A549 treated with CpdA at 1 μM for 4 hours (cell line): ENCODE measurements at places on chromosomes 12 and 14. TPM values are rescaled to one million over a fixed set of nuclear protein-coding genes. Genes with fewer than 3 reads are reported as not detected.

The SERPINA9 gene
- total RNA-seq, result 0.03 TPM in 1 of 5 replicates, not detected in the others

The KRT8 gene
- 2,787 to 3,378 TPM (median 3,286 TPM) in 5 replicates for total RNA-seq

The GPRC5A gene
- total RNA-seq, result 324 to 465 TPM (median 429 TPM) in 5 replicates

The SLC38A4 gene
- not detected in 5 replicates for total RNA-seq

The NFE2 gene
- 0.09 to 0.24 TPM (median 0.14 TPM) in 4 of 5 replicates, not detected in the other for total RNA-seq

The KLHL33 gene
- total RNA-seq, result 0.01 TPM in 1 of 5 replicates, not detected in the others

The FAM181A gene
- not detected in 5 replicates for total RNA-seq

The CARMIL3 gene
- 0.38 to 0.56 TPM (median 0.45 TPM) in 5 replicates for total RNA-seq

The KRT4 gene
- 2.3 to 4.2 TPM (median 3.1 TPM) in 5 replicates for total RNA-seq

The EML5 gene
- total RNA-seq, result 0.72 to 0.92 TPM (median 0.77 TPM) in 5 replicates

The OR4E2 gene
- not detected in 5 replicates for total RNA-seq

The SMOC1 gene
- total RNA-seq, result 15.6 to 24.6 TPM (median 21.7 TPM) in 5 replicates

The TDRD9 gene
- total RNA-seq, result 0.02 TPM in 1 of 5 replicates, not detected in the others

The RNASE1 gene
- 0.16 to 0.35 TPM (median 0.24 TPM) in 3 of 5 replicates, not detected in the others for total RNA-seq

The CLEC4C gene
- not detected in 5 replicates for total RNA-seq

The ARHGAP9 gene
- total RNA-seq, result 0.20 to 0.91 TPM (median 0.40 TPM) in 5 replicates

The ACOT2 gene
- total RNA-seq, result 42.7 to 50.5 TPM (median 50.2 TPM) in 5 replicates

The OR6C2 gene
- total RNA-seq, result not detected in 5 replicates

The ACVRL1 gene
- total RNA-seq, result 0.03 to 0.09 TPM (median 0.08 TPM) in 4 of 5 replicates, not detected in the other

The SLC6A15 gene
- 2.4 to 3.9 TPM (median 3.1 TPM) in 5 replicates for total RNA-seq

The CD163L1 gene
- total RNA-seq, result 0.26 to 0.93 TPM (median 0.49 TPM) in 5 replicates

The CLEC6A gene
- total RNA-seq, result not detected in 5 replicates

The SLC7A7 gene
- total RNA-seq, result 9.2 to 15.7 TPM (median 11.5 TPM) in 5 replicates

The MDM2 gene
- total RNA-seq, result 43.5 to 73.2 TPM (median 52.7 TPM) in 5 replicates

The CTSG gene
- not detected in 5 replicates for total RNA-seq

The LRRIQ1 gene
- 0.47 to 1.1 TPM (median 0.71 TPM) in 5 replicates for total RNA-seq

The DHH gene
- not detected in 5 replicates for total RNA-seq

The NUP107 gene
- total RNA-seq, result 58.8 to 80.5 TPM (median 70.6 TPM) in 5 replicates

The GARIN6 gene
- total RNA-seq, result not detected in 5 replicates

The NINJ2 gene
- total RNA-seq, result 0.34 to 0.74 TPM (median 0.55 TPM) in 4 of 5 replicates, not detected in the other
